ENCODE measurements at places on chromosomes 2 and 18.
A peak's percentile ranks its signal among the peaks of the same experiment; 100 is the strongest.

GRCh38 chr2:136319651-136320050 is 201.7 kb upstream of the CXCR4 start:
- peaks cover 8% of the 10 kb centered on the region for H3K36me3 ChIP-seq

DNA sequence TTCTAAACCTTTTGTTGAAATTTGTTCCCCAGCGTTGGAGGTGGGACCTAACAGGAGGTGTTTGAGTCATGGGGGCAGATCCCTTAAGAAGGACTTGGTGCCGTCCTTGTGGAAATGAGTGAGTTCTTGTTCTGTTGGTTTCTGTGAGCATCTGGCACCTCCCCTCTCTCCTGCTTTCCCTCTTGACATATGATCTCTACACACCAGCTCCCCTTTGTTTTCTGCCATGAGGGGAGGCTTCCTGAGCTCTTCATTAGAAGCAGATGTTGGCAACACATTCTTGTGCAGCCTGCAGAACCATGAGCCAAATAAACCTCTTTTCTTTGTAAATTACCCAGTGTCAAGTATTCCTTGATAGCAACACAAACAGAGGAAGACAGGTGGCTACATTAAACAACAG is 23.8 kb downstream of the NABP1 start:
- H3K4me3 ChIP-seq = no peak overlapping the region
- H3K27me3 ChIP-seq = no peaks in the 10 kb centered on the region
- H3K27ac ChIP-seq = peak overlapping the region; percentile 38
- peaks cover 9% of the 10 kb centered on the region for H3K36me3 ChIP-seq

DNA sequence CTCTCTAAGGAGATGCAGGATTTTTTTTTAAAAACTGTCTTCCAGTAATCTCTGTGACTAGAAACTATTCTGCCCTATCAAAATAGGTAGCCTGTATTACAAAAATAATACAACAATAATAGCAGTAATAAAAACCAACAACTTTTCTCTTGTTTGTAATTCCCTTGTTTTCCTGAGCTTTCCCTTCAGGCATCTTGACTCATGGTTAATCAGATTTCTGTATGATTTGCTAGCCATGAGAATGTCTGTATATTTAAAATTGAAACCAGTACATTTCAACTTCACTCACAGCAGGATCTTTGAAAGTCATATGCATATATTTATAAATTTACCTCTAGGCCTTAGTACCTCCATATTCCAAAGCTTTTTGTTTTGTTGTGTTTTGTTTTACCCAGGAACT is 38.2 kb downstream of the SLC4A10 start:
- no peak for DNase-seq
- H3K27ac ChIP-seq = no peak overlapping the region
- no peaks in the 10 kb centered on the region for H3K4me1 ChIP-seq
- H3K27me3 ChIP-seq = no peaks in the 10 kb centered on the region

DNA sequence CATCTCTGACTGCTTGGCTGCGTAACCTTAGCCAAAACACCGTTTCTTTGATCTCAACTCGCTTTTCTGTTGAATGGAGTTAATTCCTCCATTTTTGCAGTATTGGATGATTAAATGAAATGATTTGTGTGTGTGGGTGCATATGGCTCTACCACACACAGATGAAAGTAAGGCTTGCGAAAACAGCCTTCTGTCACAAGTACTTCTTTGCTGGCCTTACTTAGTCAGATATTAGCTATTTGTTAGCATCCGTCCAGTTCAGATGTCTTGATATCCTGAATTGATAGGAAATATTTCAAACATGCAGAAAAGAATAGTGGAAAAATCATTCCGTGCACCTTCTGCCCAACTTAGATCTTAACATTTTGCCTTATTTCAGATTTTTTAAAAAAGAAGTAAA is 21.8 kb downstream of the NCOA1 start:
- no peak overlapping the region for H3K27ac ChIP-seq
- H3K27me3 ChIP-seq = no peaks in the 10 kb centered on the region
- no peak for DNase-seq
- H3K4me3 ChIP-seq = peak overlapping the region; percentile 42

GRCh38 chr2:30113617-30114293 is 33.1 kb upstream of the YPEL5 start:
- H3K4me3 ChIP-seq = no peak overlapping the region
- peaks cover 12% of the 10 kb centered on the region for H3K27me3 ChIP-seq
- DNase-seq = no peak
- H3K4me1 ChIP-seq = peaks cover 6% of the 10 kb centered on the region
- H3K27ac ChIP-seq = no peak overlapping the region
- no peaks in the 10 kb centered on the region for H3K36me3 ChIP-seq

DNA sequence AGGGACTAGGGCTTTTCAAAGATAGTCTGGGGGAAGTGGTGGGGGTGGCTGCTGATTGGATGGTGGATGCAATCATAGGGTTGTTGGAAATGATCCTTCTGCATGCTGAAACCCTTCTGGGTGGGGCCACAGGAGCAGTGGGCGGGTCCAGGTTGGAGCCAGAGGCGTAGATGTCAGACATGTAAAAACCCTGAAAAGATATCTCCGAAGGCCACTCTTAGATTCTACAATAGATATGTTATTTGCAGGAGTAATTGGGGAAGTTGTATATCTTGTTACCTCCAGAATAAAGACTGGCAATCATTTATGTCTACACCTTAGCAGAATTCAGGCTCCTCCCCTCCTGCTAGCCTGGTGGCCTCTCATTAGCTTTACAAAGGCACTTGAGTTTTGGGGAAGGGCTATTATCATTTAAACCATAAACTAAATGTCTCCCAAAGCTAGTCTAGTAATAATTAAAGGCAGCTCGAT is 8.2 kb upstream of the FAM98A start:
- no peaks in the 10 kb centered on the region for H3K4me1 ChIP-seq
- no peak overlapping the region for H3K27ac ChIP-seq
- H3K36me3 ChIP-seq = no peaks in the 10 kb centered on the region
- H3K4me3 ChIP-seq = no peak overlapping the region
- no peaks in the 10 kb centered on the region for H3K27me3 ChIP-seq

GRCh38 chr2:68737711-68738110 is 3.1 kb downstream of the ARHGAP25 start:
- peaks cover 43% of the 10 kb centered on the region for H3K4me1 ChIP-seq
- no peaks in the 10 kb centered on the region for H3K27me3 ChIP-seq
- H3K4me3 ChIP-seq = no peak overlapping the region
- H3K27ac ChIP-seq = peak overlapping the region; percentile 85

- no peaks in the 10 kb centered on the region for H3K36me3 ChIP-seq
- H3K27me3 ChIP-seq = no peaks in the 10 kb centered on the region
- no peak overlapping the region for H3K27ac ChIP-seq
Measured at GRCh38 chr2:8203364-8203763, 478.5 kb upstream of the ID2 start.

DNA sequence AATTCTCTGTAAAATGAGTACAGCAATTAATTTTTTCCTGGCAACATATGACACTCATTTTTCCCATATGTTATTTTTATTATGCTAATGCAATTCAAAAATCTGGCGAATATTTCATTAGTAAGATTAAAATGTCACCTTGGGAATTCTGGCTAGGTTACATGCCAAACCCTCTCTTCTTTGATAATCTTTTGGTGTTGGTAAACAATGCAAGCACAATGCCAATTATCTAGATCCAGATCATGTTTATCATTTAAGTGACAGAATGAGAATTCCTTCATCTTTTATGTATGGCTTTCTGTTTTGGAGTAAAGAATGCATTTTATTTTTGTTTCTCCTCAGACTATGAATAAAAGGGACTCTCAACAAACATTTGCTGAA is 33.7 kb downstream of the GPR75 start:
- DNase-seq = no peak
- H3K27ac ChIP-seq = no peak overlapping the region
- no peaks in the 10 kb centered on the region for H3K4me1 ChIP-seq
- H3K4me3 ChIP-seq = no peak overlapping the region

Data from central memory CD8-positive, alpha-beta T cell (primary cell).